ENCODE measurements at places on chromosomes 11 and 22.

- no peak for DNase-seq
These were observed 3.6 kb downstream of the C11orf68 start for GRCh38 chr11:65915101-65915820.

DNA sequence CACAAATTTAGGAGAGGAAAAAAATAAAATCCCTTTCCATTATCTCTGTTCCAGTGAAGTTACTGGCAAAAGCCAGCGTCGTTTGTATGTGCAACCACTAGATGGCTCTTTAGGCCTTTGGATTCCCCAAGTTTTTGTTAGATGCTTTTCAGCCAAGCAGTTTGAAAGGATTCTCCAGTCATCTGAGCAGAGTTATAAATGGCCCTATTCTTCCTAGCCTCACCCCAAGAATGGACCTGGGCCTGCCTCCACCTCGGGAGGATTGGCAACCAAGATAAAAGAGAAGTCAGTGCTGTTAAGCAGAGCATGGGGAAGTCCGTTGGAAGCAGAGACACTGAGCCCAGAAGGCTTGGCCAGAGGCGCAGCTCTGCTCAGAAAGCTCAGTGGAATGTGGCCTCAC lies 15.4 kb downstream of the FAM181B start:
- peak; percentile 60 for DNase-seq

- DNase-seq: no peak
These were observed 61.3 kb upstream of the CLNS1A start for GRCh38 chr11:77698896-77699295.

- no peak for DNase-seq
These were observed 104.3 kb downstream of the VPREB1 start for GRCh38 chr22:22348815-22349454.

GRCh38 chr22:50401907-50402306 lies 58.8 kb downstream of the PPP6R2 start:
- DNase-seq: no peak

- no peak for DNase-seq
These were observed 12.0 kb upstream of the ZDHHC13 start for GRCh38 chr11:19105011-19105410.

- DNase-seq: no peak
These were observed 3.3 kb upstream of the MIEF1 start for GRCh38 chr22:39498802-39499201.

DNA sequence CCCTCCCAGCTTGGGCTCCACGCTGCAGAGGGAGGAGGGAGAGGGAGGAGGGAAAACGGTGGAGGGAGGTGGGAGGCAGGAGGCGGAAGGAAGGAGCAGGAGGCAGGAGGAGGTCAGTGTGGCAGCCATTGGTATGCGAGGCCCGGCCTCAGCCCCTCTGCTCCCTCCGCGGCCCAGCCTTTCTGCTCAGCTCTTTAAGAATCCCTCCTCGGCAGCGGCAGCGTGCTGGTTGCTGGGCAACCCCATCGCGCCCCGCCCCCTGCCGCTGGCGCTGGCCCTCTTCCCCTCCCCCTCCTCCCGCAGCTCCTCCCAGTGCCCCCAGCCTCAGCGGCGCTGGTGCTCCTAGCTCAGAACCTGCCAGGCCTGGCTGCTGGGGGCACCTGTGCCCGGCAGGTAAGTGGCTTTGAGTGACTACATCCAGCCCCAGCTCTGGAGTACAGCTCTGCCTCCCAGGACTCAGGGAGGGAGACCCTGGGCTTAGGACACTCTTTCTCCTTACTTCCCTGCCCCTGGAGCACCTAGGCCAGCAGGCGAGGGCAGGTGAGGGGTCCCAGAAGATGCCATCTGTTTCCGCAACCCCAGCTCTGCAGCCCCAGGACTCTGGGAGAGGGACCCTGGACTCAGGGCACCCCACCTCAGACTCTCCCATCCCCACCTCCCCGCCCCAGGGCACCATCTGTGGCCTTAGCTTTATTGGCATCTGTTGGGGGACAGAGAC lies 7.2 kb upstream of the FLRT1 start:
- DNase-seq: peak; percentile 83

DNA sequence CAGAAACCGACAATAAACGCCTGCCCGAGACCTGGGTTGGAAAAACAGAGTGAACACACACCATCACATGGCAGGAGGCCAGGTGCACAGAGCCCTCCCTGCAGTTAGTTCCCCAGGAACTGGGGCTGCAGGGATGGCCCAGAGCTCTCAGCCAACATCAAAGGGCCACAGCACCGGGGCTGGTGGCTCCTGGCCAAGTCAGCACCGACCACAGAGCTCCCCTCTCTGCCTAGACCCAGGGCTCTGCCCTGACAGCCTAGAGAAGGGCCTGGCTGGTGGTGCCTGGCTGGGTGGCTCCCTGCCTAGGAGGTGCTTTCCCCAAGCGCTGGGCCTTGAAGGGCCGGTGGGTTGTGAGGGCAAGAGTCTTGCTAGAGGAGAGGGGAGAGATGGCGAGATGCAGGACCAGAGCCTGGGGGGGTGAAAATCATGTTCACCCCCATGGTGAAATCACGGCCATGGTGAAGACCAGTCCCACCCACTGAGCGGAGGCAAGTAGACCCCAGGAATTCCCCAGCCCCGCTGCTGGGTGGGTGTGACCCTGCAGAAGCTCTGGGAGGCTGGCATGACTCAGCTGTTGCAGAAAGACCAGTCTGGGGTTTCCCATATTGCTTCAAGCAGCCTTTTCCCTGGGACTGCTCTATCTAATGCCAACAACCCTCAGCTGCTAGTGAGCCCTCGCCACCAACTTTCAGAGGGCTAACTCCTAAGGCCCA lies 7.2 kb upstream of the BID start:
- DNase-seq: no peak

DNA sequence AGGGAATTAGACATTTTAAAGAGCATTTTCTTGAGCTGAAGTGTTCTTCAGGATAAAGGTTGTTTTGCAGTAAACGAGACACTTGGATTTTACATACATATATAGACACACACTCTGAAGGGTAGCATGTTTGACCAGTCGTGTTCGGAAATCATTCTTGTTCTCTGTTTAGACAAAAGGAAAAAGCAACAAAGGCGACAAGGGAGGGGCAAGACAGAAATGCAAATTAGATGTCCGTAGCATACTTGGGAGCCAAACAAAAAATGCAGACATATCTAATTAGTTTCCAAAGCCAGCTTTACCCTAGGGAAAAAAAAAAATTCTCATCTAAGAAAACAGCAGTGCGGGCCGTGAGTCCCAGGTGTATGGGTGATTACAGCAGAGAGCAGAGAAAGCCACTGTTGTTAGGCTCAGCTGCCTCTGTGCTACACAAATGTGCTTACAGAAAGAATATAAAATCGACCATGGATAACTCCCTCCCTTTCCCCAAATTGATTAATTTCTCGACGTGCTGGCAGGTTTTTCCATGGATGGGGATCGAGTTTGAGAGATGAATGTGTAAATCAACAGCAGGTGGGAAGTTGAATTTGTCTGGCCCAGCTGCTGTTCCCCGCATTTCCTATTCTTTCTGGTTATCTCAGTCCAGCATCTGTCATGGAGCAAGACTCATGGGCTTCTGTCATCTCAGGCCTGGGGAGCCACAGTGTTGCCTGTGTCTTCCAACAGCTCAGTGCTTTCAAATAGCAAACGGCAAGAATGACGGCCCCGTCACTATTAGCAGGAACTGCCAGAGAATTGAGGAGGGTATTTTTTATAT lies 176.5 kb upstream of the TTC12 start:
- no peak for DNase-seq

- no peak for DNase-seq
These were observed 194.2 kb downstream of the AASDHPPT start for GRCh38 chr11:106271686-106272085.

DNA sequence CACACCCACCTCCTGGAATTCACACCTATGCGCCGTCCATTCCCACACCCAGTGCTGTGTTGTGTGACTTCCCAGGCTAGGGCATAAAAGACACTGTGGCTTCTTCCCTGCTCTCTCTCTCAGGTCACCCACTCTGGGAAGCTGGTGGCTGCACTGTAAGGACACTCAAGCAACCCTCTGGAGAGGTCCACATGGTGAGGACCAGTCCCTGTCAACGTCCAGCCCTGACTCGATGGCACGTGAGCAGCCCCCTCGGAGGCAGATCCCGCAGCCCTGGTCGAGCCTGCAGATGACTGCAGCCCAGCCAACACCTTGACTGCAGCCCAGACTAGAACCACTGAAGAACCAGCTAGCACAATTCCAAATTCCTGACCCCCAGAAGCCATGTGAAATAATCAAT lies 16.2 kb downstream of the CBX7 start:
- DNase-seq: peak; percentile 2

DNA sequence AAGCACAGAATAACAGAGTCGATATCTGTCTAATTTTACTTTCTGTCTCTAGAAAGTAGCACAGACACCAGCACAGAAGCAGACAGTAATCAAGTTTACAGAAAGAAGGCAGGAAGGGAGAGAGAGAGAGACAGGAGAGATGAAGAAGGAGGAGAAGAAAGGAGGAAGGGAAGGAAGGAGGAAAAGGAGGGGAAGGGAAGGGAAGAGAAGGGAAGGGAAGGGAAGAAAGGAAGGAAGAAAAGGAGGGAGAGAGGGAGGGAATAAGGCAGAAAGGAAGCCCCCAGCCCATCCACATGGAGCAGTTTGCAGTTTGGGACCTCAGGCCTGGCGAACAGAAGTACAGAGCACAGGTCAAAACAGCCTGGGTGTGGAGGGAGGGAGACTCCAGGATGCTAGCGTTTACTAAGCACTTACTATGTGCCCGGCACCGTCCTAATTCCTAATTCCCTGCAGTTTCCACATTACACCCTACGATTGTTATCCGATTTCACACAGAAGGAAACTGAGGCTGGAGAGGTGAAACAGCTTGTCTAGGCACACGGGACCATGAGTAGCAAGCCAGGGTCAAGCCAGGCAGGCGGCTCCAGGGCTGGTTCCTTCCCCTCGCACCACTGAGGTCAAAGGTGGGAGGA lies 46.0 kb upstream of the WNT7B start:
- no peak for DNase-seq

- no peak for DNase-seq
These were observed 459.9 kb upstream of the CCDC179 start for GRCh38 chr11:23320131-23320530.

DNA sequence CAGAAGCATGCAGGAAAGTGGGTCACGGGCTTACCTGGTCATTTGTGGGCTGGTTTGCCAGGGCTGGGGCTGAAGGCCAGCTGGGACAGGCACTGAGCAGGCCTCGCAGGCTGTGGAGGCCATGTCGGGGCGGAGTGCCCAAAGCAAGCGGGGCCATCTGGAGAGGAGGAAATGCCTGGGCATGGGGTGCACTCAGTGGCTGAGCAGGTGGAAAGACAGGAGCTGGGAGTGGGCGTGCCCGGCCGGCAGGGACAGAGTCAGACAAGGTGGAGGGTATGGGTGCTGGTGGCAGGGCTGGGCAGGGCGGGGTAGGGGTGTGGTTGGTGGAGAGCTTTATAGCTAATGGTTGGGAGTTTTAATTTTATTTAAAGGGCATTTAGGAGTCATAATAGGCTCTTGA lies 27.4 kb downstream of the DAGLA start:
- no peak for DNase-seq

DNA sequence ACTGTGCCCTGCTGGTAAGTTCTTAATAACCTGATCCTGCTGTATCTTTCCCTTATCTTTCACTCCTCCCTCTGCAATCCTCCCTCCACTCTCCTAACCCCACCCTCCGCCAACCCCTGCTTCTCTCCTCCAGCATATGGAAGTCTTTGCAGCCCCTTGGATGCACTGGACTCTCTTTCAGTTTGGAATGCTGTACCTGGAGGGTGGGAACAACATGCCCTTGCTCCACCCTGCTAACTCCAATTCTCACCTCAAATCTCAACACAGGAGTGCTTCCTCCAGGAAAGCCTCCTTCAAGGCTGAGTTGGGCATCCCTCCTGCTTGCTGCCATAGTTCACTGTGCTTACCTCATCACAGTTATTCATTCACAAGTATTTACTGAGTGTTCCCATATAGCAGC lies 52.8 kb upstream of the LDLRAD3 start:
- no peak for DNase-seq

GRCh38 chr11:125603207-125603606 lies 10.6 kb downstream of the STT3A start:
- no peak for DNase-seq

- no peak for DNase-seq
These were observed 95.2 kb downstream of the ABTB2 start for GRCh38 chr11:34262531-34263081.

GRCh38 chr11:123173040-123173855 lies 21.8 kb downstream of the CLMP start:
- DNase-seq: no peak

- peak; percentile 53 for DNase-seq
These were observed 429 bp downstream of the VEGFB start for GRCh38 chr11:64234647-64235379.

DNA sequence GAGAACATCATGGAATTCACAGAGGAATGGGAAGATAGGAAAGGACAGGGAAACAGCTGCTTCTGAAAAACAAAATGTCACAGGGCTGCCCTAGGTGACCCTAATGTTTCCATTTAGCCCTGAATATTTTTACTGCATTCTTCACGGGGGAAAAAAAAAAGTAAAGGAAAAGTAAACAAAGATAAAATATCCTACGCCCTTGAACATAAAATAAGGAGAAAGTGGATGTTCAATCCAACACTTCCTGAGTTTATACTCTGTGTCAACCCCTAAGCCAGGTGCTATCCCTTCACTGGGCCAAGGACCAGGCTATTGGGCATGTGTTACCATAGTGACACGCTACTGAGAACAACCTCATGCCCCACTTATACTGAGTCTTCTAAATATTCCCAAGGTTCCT lies 84.7 kb downstream of the FAM76B start:
- DNase-seq: no peak

- DNase-seq: no peak
These were observed 6.7 kb upstream of the SF1 start for GRCh38 chr11:64784813-64785581.

DNA sequence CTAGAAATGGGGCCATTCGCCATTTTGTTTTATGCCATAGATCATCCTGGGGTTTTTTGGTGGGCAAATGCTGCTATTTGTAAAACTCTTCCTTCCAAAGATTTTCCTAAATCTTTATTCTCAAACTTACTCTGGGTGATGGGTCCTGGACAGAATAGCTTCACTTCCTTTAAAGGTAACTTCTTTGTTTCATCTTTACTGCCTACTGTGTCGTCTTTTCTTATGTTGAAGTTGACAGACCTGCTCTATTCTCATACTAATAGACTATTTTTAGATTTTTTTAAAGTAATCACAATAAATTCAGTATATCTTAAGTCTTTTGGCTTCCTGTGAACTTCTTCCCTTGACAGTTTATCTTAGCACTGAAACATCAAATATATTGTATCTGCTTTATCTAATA lies 98.6 kb downstream of the YAP1 start:
- DNase-seq: peak; percentile 33

DNA sequence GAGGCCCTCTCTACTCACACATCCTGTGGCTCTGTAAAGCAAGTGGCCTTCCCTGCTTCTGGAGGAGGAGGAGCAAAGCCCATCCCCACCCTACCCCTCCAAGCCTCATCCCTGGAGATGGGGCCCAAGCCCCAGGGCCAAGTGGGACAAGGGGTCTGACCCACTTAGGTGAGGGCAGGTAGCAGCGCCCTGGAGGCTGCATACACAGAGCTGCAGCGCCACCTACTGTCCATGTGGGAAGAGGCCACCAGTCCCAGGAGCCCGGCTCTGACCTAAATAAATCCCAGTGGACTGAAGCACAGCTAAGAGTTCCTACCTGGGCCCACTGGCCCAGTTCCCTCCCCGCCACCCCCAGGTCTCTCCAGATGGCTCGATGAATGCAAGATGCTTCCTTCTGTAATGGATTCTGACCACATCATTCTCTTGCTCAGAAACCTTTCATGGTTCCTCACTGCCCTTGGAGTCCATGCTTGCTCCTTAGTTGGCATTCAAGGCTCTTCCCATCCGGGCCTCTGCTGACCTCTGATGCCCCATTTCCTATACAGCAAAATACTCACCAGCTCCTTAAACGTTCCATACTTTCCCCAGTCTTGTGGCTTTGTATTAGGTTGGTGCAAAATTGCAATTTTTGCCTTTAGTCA lies 62.1 kb downstream of the THAP12 start:
- peak; percentile 89 for DNase-seq
